ENCODE measurements at places on chromosomes 6 and 20.
A peak's percentile ranks its signal among the peaks of the same experiment; 100 is the strongest.

DNA sequence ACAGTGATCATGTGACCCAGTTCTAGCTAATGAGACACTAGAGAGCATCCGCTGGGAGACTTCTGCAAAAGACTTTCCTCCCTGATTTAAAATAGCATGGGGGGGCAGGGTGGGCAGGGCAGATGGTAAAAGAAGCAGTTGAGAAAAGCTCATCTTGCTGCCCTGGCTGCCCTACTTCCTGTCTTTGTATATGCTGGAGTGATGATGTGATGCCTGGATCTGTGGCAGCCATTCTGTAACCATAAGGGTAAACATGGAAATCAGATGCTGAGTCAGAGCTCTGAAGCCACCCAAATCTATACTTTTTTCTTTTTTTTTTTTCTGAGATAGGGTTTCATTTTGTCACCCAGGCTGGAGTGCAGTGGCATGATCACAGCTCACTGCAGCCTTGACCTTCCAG, 25.4 kb downstream of the ZFP64 start:
- DNase-seq: no peak

- DNase-seq: no peak
Measured at GRCh38 chr6:31158863-31159855, 770 bp downstream of the TCF19 start.

DNA sequence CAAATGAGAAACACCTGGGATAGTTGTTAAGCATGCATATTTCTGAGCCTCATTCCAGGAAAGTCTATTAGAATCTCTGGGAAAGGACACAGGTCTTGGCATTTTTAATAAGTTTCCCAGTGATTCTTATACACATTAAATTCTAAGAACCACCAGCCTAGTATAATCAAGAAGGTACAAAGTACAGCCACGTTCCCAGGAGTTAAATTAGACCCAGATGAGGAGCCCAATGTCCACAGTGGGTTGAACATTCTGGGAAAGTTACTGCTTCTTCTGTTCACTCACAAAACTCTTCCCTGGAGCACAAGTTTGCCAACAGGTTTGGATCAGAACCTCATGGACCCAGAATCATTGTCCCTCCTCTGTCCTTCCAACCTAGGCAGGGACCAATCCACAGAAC, 90.4 kb downstream of the RCAN2 start:
- no peak for DNase-seq

GRCh38 chr6:106799031-106799894, 169.9 kb downstream of the QRSL1 start:
- DNase-seq: peak; percentile 65

GRCh38 chr6:33247977-33248642, 23.6 kb downstream of the VPS52 start:
- peak; percentile 90 for DNase-seq

- no peak for DNase-seq
Measured at GRCh38 chr6:21166754-21167153, 426.8 kb upstream of the SOX4 start.

- peak; percentile 80 for DNase-seq
Measured at GRCh38 chr20:57089699-57090144, 176.7 kb downstream of the BMP7 start.

DNA sequence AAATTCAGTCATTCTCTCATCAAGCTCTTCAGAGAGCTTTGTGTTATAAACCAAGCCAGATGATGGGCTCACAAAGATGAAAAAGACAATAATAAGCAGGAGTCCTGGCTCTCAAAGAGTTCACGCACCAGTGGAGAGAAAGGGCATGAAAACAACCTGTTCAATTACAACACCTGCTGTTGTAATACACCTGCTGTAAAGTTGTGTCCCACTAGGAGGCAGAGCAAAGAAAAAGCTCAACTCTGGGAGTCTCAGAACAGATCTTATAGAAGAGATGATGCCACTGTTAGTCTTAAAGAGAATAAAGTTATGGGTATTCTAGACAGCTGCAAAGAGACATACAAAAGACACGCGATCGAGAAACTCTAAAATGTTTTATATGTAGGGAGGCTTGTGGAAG, 100.6 kb downstream of the DCDC2 start:
- DNase-seq: no peak

DNA sequence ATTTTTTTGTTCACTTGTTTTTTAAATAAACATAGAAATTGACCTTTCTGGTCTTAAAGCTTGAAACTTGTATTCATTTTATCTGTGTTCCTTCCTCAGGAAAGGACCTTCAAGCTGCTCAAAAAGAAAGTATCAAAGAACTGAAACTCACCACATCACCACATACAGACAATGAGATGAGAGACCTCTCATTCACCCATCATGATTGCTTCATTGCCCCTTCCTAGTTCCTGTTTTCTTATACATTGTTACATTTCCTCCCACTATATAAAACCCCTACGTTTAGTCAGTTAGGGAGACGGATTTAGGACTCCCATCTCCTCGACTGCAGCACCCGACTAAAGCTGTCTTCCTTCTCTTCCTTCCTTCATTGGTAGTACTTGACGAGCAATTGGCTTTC, 180.5 kb upstream of the OPRM1 start:
- no peak for DNase-seq

DNA sequence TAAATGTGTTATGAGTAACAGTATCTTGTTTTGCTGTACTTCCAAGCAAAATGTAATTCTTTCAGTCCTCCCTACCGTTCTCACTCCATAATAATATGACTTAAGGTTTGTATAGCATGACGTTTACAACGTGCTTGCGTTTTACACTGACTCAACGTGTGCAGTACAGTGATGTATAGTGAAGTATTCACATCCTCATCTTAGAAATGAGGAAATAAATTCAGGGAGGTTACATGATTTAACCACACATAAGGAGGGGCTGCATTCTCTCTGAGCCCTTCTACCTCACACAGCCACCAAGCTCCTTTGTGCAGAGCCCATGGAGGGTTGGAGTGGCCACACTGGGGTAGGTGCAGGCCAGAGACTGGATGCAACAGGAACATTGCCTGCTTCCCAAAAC, 164.5 kb downstream of the MTHFD1L start:
- no peak for DNase-seq

DNA sequence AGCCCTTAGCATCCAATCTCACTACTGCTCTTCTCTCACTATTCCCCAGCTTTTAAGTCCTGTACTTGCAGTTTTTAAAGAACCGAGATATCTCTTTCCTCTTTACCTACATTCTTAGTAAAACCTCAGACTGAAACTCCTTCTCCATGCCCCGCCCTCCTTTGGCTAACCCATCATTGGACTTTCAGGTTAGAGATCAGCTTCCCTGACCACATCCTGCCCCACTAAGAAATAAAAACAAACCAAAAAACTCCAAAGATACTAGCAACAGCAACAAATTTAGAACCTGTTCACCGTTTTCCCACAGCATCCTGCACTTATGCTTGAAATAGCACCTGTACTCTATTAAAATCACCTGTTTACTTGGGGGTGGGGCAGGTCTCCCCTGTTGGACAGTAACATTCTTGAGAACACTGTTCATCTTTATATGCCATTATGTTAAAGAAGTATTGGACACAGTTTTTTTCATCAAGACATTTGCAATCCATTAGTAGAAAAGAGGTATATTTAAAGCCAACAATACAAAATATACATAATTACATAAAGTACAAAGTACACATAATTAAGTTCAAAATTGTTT, 16.3 kb upstream of the SMAP1 start:
- no peak for DNase-seq

DNA sequence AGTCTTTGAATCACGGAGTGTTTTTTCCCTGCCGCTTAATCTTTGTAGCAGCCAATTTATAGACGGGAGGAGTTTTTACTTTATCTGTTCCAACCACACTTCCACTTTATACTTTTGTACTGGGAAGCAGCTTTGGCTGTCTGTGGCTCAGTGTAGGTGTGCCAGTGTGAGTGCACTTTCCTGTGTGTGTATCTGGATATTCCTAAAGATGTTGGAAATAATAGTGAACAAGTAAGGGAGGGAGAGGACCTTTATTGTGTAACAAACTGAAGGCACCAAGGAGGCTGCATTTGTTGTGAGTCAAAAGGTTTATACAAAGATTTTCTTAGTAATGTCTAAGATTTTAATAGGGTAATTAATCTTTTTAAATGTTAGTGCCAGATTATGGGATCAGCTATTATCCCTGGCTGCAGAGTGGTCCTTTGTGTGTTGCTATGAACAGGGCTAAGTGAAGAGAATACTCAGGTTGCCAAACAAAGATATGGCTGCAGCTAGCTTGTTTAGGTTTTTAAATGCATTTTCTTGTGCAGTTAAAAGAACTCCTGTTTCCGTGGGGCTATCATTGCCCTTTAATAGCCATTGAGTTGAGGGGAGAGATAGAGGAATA, 226.3 kb downstream of the RNF144B start:
- DNase-seq: no peak

DNA sequence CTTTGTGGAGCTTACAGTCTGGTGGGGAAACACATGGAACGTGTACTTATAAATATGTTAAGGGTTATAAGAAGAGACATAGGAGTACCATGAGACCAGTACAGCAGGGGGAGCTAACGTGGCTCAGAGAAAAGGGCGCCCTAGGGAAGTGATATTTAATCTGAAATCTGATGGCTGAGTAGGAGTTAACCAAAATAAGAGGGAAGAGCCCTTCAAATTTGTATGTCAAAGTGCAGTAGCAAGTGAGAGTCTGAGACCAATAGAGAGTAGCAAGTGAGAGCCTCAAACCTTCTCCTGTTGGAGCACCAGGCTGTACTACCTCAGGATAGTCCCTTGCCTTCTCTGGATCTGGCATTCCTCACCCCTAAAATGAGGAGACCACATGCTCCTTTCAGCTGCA, 6.1 kb upstream of the PKIG start:
- no peak for DNase-seq

DNA sequence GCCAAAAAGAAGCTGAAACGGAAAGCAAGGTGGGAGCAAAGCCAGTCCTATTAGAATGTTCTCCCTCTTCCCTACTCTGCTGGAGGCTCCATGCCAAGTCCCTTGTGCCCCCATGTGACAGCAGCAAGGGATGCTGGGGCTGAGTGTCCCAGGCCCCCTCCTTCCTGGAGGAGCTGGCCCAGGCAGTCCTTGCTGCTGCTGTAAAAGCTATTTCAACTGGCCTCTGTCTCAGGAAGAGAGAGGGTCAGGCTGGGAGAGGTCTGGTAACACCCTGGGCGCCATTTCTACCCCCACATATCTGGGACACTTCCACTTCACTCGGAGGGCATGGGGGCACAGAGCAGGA, 25.0 kb downstream of the TTBK1 start:
- DNase-seq: peak; percentile 35

DNA sequence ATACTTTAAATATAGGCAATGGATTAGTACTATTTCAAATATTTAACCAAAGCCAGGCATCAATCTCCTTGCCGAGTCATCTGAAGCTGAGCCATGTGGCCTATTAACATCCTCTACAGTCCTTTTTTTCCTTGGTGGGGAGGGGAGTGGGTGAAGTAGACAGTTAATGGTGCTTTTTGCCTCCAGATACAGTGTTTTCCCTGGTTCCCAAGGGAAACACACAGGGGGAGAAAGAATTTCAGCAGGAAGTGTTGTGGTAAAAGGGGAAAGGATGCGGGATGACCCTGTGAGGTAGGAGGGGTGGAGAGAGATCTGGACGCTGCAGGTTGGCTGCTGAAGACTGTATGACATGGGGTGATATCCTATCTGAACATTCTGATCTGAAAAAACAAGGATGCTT, 9.6 kb downstream of the CLDN20 start:
- DNase-seq: no peak

- no peak for DNase-seq
Measured at GRCh38 chr20:40493071-40493470, 196.0 kb downstream of the MAFB start.

DNA sequence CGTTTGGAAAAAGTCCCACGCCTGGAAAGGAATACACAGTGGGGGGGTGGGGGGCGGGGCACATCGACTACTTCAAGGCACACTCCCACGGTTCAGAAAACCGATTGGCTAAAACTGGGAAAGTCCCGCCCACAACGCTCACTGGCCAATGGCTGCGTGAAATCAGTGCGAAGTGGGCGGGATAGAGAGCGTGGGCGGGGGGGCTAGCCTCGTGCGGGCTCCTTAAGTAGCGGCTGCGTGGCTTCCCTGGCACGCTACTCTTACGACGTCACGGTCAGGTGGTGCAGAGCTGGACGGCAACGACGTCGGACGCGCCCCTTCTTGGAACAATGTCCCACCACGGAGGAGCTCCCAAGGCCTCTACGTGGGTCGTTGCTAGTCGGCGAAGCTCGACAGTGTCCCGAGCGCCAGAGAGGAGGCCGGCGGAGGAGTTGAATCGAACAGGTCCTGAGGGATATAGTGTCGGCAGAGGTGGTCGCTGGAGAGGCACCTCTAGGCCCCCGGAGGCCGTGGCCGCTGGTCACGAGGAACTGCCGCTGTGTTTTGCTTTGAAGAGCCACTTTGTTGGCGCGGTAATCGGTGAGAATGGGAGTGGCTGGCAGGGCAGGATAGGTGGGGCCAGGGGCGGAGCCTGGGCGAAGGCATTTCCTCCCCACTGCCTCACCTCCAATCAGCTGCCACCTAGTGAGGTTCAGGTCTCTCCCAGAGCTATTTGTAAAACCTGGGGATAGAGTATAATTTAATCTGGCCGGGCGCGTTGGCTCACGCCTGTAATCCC, at the start of gene DDX43:
Gene DDX43 (plus strand): TSS at position 252 of the 778 bp plus-strand sequence. CDS start 78 bp downstream, at position 330.
- peak; percentile 34 for DNase-seq

DNA sequence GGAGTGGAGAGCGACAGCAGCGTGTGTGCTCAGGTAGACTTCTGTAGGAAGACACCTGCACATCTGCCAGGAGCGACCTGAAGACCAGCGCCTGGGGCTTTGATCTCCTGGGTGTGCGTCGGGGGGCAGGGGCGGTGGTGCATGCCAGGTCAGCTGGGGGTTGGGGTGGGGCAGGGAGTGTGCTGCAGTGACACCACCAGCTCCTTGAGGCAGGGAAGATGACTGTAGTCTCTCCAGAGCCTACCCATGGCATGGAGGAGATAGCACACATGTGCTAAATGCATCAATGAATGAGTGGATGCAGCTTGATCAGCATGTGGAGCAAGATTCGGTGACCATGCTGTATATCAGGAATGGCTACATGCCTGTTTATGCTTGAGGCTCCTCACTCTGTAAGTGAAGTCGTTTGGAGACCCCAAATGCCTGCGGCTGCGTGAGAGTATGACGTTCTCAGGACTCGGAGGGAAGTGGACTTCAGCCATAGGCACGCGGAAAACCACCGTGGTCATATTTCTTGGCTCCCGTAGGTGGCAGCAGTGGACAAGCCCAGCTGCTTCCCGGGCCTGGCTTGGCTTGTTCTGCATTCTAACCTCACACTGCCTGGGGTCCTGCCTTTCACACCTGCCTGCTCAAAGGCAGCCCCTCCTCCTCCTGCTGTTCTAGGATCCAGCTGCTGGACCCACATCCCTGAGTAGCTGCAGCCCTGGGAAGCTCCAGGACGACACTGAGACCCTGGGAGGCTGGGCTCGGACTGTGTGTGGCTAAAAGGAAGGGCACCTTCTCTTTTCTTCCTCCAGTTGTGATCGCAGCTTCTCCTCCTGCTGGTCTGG, 39.4 kb upstream of the KCNK16 start:
- peak; percentile 76 for DNase-seq

DNA sequence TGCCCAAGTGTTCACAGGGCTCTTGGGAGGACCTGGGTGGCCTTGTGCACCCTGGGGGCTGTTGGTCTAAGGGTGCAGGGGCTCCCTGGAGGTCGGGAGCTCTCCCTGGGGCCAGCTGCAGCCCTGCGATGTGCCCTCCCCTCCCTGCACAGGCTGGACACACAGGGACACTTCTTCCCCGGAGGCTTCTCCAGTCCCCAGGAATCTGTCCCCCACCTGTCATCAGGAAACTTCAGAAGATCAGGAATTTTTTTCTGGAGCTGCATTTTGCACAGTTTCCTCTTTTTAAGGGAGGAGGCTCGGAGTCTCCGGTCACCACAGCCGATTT, 66.9 kb upstream of the BHLHE23 start:
- no peak for DNase-seq
